ENCODE measurements at places on chromosomes 12 and 14.

- no peak overlapping the region for H3K27ac ChIP-seq
- H3K4me3 ChIP-seq: no peak overlapping the region
- H3K27me3 ChIP-seq: no peaks in the 10 kb centered on the region
- H3K4me1 ChIP-seq: no peaks in the 10 kb centered on the region
These were observed 60.7 kb downstream of the CCNK start for GRCh38 chr14:99541677-99542470.

DNA sequence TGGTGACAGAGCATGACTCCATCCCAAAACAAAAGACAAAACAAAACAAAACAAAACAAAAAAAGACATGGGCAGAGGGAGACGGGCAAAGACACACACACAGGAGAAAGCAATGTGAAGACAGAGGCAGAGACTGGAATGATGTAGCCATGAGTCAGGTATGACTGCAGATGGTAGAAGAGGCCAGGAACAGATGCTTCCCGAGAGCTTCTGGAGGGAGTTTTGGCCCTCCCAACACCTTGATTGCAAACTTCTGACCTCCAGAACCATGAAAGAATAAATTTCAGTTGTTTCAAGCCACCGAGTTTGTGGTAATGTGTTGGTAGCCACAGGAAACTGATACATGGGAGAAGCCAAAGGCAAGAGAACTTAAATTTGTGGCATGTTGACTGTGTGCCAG, 27.1 kb downstream of the VWF start:
- H3K27ac ChIP-seq: no peak overlapping the region
- H3K4me1 ChIP-seq: peaks cover 15% of the 10 kb centered on the region
- H3K36me3 ChIP-seq: no peaks in the 10 kb centered on the region
- H3K27me3 ChIP-seq: no peaks in the 10 kb centered on the region
- H3K4me3 ChIP-seq: no peak overlapping the region

DNA sequence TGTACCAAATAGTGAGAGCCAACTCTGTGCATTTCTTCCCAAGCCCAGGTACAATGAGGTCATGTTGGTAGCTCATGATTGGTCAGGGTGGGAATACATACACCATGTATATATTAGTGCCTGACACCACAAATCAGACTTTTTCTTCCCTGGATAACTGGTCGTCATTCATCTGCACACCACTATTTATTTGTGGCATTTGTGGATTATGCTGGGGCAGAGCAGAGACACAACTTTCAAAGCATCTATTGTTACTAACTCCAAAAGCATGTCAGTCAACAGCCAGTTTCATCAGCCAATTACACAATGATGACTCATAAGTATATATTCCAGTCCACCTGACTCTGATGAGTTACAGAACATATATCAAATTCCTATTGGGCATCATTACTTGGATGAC, 181.7 kb downstream of the ADAMTS20 start:
- no peak for DNase-seq
- no peaks in the 10 kb centered on the region for H3K36me3 ChIP-seq
- no peaks in the 10 kb centered on the region for H3K27me3 ChIP-seq
- H3K4me1 ChIP-seq: no peaks in the 10 kb centered on the region
- H3K4me3 ChIP-seq: no peak overlapping the region
- no peak overlapping the region for H3K27ac ChIP-seq

GRCh38 chr12:26374934-26375680, 179.7 kb downstream of the SSPN start:
- DNase-seq: no peak
- H3K4me1 ChIP-seq: no peaks in the 10 kb centered on the region

- no peak overlapping the region for H3K4me3 ChIP-seq
- no peaks in the 10 kb centered on the region for H3K36me3 ChIP-seq
- H3K4me1 ChIP-seq: no peaks in the 10 kb centered on the region
- H3K27ac ChIP-seq: no peak overlapping the region
These were observed 227.3 kb upstream of the RTL1 start for GRCh38 chr14:101130861-101131260.

DNA sequence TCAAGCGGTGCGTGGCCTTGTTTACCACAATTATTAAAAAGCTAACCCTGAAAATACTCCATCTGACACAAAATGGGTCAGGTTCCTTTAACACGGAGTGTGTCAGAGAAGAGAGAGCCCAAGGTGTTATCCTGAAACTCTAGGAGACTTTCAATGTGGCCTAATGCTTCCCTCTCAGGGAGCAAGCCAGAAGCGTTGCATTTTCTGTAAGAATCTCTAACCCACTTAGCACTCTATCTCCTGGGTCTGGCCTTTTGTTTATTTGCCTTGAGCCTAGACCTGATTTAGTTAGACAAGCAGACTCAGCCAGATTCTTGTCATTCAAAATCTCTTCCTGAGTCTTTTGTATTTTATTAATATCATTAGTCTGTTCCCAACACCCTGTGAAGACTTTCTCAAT, 184.0 kb upstream of the SYT1 start:
- DNase-seq: no peak
- no peak overlapping the region for H3K27ac ChIP-seq
- no peaks in the 10 kb centered on the region for H3K4me1 ChIP-seq
- H3K36me3 ChIP-seq: no peaks in the 10 kb centered on the region

- H3K27ac ChIP-seq: no peak overlapping the region
- H3K4me1 ChIP-seq: no peaks in the 10 kb centered on the region
- H3K36me3 ChIP-seq: no peaks in the 10 kb centered on the region
- H3K27me3 ChIP-seq: no peaks in the 10 kb centered on the region
- no peak for DNase-seq
- H3K4me3 ChIP-seq: no peak overlapping the region
These were observed 196.3 kb downstream of the TRHDE start for GRCh38 chr12:72468505-72468904.

GRCh38 chr14:90788031-90788430, 28.2 kb downstream of the TTC7B start:
- H3K27ac ChIP-seq: no peak overlapping the region
- peaks cover 13% of the 10 kb centered on the region for H3K36me3 ChIP-seq
- no peaks in the 10 kb centered on the region for H3K27me3 ChIP-seq
- no peak overlapping the region for H3K4me3 ChIP-seq
- DNase-seq: no peak
- no peaks in the 10 kb centered on the region for H3K4me1 ChIP-seq

DNA sequence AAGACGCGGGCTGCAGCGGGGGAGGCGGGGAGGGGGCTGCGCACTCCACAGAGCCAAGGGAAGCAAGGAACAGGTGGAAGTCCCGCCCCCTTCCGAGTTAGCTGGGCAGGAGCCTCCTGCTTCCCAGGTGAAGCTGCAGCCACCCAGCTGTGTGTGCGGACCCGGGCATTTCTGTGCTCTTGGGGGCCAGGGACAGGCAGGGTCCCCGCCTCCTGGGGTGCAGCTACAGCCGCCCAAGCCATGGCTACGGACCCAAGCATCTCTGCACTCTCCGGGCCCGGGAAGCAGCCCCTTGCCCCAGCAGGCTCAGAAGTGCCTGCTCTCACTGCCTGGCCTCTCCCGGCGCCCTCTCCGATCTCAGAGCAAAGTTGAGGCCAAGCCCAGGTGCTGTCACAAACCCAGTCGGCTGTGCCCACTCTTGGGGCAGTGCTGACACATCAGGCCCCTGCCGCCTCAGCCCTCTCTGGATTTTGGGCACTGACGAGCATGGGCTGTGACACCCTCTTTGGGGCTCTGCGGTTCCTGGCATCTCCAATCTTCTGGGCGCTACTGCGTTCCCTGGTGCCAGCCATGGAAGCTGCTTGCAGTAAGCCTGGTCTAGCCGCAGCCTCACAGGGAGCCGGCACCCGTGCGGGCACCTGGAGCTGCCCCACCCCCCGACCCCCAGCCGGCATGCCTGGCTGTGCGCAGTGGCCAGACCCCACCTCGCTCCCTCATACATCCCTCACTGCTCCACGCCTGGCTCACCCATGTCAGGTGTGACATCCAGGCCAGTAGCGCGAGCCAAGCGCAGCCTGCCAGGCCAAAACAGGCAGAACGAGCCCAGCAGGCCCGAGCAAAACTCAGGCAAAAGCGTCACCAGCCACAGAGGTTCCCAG, 8.5 kb upstream of the MGAT4C start:
- H3K36me3 ChIP-seq: no peaks in the 10 kb centered on the region
- H3K27me3 ChIP-seq: no peaks in the 10 kb centered on the region
- peak overlapping the region; percentile 48 for H3K4me3 ChIP-seq
- peaks cover 3% of the 10 kb centered on the region for H3K4me1 ChIP-seq
- H3K27ac ChIP-seq: no peak overlapping the region
- no peak for DNase-seq

DNA sequence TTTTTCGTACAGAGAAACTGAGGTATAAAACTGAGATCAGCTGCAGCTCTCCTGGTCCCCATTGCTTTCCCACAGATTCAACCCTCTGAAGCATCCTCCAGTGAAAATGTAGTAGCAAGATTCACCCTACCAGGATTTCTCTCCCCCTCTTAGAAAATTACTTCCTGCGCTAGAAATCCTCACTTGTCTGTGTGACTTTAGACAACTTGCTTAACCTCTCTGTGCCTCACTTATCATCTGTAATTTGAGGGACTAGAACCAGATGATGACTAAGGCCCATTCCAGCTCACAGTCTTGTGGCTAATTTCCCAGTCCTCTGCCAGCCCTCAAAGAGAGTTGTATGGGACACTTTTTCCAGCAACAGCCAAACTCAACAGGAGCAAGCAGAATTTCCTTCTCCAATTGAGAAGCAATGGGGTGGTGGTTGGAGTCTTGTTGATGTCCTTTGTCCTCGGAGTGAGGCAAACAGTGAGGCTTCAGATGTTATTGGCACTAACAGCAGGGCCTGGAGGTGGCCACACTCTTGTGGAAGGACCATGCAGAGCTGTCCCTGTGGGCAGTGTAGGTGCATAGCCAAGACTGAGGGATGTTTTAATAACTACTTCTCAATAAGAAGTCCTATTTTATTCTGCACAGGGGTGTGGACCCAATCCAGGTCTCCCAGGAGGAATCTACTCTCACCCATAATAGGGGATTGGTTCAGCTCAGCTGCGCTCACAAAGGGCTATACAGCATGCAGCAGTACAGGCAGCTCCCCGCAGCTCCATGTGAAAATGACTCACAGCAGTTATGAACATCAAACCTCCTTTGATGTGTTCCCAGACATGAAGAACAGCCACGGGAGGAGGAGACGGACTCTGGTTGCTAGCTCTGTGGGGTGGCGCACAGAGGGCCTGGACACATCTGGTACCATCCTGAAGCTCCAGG, 200.1 kb downstream of the DAD1 start:
- no peaks in the 10 kb centered on the region for H3K27me3 ChIP-seq
- no peak for DNase-seq
- H3K4me3 ChIP-seq: no peak overlapping the region
- no peaks in the 10 kb centered on the region for H3K4me1 ChIP-seq
- no peak overlapping the region for H3K27ac ChIP-seq

- H3K4me1 ChIP-seq: no peaks in the 10 kb centered on the region
- H3K36me3 ChIP-seq: no peaks in the 10 kb centered on the region
- no peak overlapping the region for H3K4me3 ChIP-seq
- DNase-seq: no peak
These were observed 725.9 kb upstream of the MDGA2 start for GRCh38 chr14:48401321-48401720.

- H3K36me3 ChIP-seq: peaks cover 23% of the 10 kb centered on the region
- H3K4me1 ChIP-seq: no peaks in the 10 kb centered on the region
- H3K27me3 ChIP-seq: no peaks in the 10 kb centered on the region
- no peak for DNase-seq
- no peak overlapping the region for H3K4me3 ChIP-seq
These were observed 13.3 kb downstream of the CNIH1 start for GRCh38 chr14:54427871-54428270.

DNA sequence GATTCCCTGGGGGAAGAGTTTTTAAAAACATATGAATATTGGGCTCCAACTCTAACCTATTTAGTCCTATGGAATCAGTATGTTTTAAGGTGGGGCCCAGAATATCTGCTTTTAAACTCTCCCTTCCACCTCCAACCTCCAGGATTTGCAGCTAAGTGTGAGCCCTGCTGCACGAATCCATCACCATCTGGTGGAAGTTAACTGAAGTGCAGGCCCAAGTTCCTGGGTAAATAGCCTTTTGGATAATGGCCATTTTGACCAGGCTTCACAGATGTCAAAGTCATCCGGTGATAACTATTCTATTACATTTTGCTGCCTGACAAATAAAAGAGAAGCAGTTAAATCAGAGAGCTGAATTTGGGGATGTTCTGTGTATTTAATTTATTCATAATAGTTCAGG, 58.1 kb upstream of the RMST start:
- no peaks in the 10 kb centered on the region for H3K27me3 ChIP-seq
- H3K27ac ChIP-seq: no peak overlapping the region
- DNase-seq: no peak
- H3K36me3 ChIP-seq: no peaks in the 10 kb centered on the region
- H3K4me3 ChIP-seq: no peak overlapping the region

- no peaks in the 10 kb centered on the region for H3K4me1 ChIP-seq
- H3K36me3 ChIP-seq: no peaks in the 10 kb centered on the region
- peak overlapping the region; percentile 44 for H3K4me3 ChIP-seq
- no peak for DNase-seq
These were observed 142.8 kb downstream of the LRFN5 start for GRCh38 chr14:41749429-41749828.

DNA sequence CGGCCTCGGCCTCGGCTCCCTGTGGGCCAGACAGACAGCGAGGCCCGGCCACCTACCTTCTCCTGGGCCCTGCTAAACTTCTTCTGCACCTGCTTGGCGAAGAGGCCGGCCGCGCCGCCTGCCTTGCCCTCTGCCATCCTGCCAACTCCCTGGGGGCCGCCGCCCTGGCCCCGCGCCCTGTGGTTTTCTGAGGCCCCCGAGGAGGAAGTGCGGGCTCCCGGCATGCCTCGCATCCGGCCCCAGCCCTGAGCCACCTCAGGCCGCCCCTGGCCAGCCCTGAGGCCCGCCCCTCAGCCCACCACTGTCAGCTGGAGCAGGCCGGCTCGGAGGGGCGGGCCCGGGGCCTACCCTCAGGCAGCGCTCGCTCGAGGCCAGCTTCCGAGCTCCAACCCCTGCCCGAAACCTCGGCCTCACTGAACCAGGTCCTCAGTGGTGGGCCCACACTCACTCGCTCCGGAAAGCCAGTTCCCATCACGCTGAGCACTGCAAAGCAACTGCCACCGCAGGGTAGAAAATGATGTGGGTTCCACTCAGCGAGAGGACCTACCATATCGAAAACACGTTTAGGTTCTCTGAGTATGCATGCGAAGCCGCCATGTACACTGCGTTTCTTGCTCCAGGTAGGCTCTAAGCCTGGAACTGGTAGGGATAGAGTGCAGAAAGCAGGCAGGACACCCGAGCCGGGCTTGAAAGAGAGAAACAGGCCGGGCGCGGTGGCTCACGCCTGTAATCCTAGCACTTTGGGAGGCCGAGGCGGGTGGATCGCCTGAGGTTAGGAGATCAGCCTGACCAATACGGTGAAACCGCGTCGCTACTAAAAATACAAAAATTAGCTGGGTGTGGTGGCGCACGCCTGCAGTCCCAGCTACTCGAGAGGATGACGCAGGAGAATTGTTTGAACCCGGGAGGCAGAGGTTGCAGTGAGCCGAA, at the start of gene BIN2:
Gene BIN2 (minus strand): TSS at position 209 of the 930 bp plus-strand sequence. CDS start 72 bp downstream, at position 137.
- no peaks in the 10 kb centered on the region for H3K4me1 ChIP-seq
- no peaks in the 10 kb centered on the region for H3K27me3 ChIP-seq
- H3K4me3 ChIP-seq: peak within 1 kb of the TSS; percentile 48
- H3K27ac ChIP-seq: no peak within 1 kb of the TSS
- no peaks in the 10 kb centered on the region for H3K36me3 ChIP-seq
- DNase-seq: peak; percentile 70

Measured in ascending aorta (tissue), 2 donors.